Esophagus squamous epithelium (tissue), 5 donors: ENCODE measurements at places on chromosomes 12 and 14.

- no peak for DNase-seq
These were observed 241.6 kb upstream of the NOVA1 start for GRCh38 chr14:26839481-26839880.

GRCh38 chr12:117279606-117280005 is 81.8 kb downstream of the NOS1 start:
- no peak for DNase-seq

DNA sequence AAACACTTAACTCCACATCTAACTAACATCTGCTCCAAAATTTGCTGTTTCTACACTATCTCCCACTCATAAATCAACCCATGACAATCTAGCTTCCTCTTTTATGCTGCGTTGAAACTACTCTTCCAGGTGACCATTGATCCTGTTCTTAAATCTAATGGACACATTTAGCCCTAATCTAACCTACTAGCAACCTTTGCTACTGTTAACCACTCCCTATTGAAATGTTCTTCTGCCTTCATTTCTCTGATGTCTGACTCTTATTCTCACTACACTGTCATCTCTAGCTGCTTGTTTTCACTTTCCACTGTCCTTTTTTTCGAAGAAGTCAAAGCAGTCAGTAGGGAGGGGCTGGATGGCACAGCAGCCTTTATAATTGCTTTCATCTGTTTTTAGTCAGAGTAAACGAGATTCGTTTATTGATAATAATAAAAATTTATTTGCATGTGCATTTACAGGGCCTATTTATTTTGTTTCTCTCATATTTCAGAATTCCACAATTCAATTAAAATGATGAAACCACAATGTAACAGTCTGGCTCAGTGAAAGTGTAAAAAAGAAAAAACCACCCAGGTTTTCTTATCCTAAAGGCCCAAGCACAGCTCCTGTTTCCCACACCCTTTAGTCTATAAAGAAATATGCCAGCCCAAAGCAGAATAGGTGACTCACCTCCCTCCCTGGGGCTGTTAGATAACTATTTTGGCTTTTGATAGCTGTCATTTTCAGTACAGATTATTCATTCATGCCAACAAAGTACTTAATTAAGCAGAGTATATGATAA is 44.9 kb downstream of the ATP2B1 start:
- no peak for DNase-seq

GRCh38 chr14:32666308-32666707 is 272.4 kb upstream of the NPAS3 start:
- no peak for DNase-seq

GRCh38 chr12:83473408-83474095 is 786.8 kb downstream of the TMTC2 start:
- DNase-seq = no peak

DNA sequence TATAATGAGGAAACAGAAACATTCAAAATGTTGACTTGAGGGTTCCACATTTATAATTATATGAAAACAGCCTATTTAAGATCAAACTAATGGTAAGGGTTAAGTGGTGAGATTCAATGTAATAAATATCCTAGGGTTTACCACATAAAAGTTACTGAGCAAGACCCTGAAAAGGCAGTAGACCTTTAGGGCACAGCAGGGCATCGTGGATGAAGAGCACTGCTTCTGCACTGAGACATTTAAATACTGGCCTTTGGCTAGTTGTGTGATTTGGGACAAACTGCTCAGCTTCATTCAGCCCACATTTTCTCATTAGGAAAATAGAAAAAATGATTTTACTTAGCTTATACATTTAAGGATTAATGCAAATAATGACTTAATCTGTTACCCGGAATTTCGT is 42.0 kb downstream of the CNTN1 start:
- no peak for DNase-seq

DNA sequence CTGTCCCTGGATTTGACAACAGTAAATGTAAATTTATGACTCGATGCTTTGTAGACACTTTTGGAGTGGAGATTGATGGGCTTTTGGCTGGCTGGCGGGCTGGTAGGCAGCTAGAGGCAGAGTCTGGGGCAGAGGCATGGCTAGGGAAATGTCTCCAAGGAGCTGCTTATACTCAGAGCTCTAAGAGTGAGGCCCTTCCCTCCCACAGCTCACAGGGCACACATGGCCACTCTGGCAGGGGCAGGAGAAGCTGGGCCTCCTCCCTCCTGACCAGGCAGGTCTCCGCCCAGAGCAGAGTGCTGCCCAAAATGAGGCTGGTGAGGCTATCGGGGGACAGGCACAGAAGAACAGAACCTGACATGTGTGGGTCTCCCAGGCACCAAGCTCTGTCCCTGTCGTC is 67.5 kb downstream of the GALNT16 start:
- DNase-seq = no peak

- DNase-seq = no peak
These were observed 59.4 kb downstream of the GARIN6 start for GRCh38 chr12:99706736-99707473.

DNA sequence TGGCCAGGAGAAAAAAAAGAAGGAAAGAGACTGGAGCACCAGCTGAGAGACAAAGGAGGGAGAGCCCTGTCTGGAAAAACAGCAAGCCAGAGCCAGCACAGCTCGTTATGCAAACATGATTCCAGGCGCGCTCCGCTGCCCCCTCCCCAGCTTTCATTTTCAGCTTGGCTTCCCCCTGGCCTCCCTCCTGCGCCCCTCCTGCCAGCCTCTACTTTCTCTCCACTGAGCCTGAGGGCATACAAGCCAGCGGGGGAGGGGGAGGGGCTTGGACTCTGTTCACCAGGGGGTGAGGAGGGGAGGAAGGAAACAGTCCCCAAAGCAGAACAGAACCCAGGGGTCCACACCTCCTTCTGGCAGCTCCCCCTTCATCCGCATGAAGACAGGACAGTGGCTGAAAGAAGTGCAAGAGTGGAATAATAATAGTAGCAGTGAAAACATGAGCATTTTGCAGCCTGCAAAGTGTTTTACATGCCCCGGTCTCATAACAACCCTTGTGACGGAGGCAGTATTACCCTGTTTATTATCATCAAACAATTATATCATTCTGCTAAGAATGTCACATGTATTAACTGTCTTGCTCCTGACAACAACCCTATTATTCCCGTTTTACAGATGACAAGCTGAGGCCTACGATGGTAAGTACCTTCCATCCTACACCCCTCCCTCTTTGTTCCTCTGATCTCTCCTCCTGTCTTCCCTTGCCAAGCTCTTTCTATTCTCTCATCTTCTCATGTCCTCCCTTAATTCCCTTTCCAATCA is 24.2 kb downstream of the SMUG1 start:
- DNase-seq = no peak

DNA sequence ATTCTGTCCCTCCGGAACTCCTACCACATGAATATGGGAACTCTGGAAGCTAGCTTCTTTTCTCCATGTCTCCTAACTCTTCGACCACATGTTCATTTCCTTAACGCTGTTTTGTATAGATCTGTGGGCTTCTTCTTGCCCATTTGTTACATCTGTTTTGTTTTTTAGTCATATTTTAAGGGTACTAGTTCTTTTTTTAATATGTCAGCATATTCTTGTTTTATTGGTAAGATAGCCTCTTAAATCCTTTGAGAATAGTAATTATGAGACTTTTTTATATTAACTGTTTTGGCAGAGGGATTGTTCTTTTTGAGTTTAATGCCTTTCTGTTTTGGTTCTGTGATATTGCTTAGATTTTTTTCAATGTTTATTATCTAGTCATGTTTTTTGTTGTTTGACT is 70.5 kb downstream of the VRK1 start:
- DNase-seq = no peak

DNA sequence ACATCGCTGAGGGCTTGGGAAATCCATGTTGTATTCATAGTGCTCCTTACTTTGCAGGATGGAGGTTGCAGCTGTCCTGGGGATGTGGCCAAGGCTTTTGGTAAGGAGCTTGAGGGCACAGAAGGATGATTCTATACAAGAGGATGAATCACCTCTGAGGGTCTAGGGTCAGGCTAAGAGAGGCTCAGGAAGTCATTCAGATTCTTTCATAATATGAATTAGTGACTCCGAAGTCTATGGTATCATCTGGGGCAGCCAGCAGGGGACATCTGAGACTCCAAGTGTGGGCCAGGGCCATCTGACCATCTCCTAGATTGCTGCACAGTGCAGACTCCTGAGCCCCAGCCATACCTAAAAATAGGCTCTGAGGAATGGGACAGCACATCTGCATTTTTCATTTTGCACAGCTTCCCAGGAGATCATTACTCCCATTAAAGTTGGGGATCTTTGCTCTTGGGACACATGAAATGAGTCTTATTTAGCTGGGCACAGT is 4.8 kb downstream of the GMPR2 start:
- DNase-seq = no peak

- DNase-seq = no peak
These were observed 254.6 kb downstream of the FBXL14 start for GRCh38 chr12:1339618-1340319.

GRCh38 chr14:70711451-70711850 is 69.7 kb downstream of the TTC9 start:
- no peak for DNase-seq

- DNase-seq = no peak
These were observed 868 bp downstream of the COX8C start for GRCh38 chr14:93347850-93348249.

GRCh38 chr14:61193476-61193875 is 87.7 kb downstream of the TMEM30B start:
- DNase-seq = no peak

GRCh38 chr12:108461058-108461660 is 53.9 kb upstream of the FICD start:
- DNase-seq = no peak

GRCh38 chr14:68462683-68463082 is 330.2 kb downstream of the ZFP36L1 start:
- DNase-seq = no peak

- no peak for DNase-seq
These were observed 109.9 kb downstream of the TTC8 start for GRCh38 chr14:88934351-88934806.

DNA sequence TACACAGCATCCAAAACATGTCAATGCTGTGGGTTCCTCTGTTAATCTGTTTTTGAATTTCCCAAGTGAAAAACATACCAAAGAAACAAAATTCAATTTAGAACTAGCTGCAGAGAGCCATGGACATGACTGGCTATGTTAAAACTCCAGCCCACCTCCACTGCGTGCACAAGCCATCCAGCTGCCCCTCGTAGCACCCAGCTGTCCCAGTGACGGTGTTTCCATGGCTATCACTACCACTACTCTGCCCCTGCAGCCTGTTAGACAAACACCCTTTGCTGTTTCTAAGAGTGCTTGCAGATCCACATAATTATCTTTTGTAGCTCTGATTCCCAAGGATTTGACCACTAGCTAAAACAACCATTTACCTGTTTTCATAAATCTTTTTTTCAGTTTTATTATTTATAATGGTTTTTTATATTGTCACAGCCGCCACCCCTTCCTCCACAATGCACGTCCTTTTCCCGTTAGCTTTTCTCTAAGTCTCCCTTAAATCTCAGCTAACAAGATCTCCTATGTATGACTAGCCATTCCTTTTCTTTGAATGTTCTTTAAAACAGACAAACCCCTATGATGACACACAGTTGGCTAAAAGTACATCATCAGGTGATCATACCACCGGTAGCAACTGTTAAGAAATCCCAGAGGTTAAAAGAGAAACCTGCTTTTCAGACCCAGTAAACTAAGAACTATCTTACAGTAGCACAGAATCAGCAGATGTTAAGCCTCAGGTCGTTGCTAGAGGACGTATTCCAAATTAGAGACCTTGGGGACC is 37.8 kb upstream of the NAA30 start:
- no peak for DNase-seq

DNA sequence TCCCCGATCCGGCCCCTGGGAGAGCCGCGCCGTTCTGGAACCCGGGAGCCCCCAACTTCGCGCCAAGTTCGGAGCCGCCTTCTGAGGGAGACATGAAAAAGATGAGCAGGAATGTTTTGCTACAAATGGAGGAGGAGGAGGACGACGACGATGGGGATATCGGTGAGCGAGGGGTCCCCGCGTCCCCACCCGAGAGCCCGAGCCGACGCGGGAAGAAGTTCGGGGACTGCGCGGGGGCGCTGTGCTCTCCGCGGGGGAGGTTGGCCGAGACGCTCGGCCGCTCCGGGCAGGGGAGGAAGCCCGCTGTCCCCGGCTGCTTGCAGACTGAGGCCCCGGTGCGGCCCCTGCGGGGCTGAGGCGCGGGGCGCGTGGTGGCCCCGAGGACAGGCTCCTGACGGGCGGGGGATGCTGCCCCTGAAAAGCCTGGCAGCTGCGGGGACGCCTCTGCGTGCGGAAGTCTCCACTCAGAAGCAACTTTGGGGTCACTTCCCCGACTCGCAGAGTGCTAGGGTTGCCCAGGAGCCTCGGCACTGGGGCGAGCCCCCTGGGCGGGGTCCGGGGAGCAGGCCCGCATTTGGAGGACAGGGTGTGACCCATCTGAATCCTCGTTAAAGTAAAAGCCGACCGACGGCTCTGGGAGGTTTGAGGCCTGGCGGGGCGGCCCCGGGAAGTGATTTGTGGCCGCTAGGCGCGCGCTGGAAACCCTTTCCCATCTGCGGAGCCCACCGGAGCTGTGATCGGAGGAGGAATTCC is 511 bp downstream of the ANO6 start:
- DNase-seq = no peak

GRCh38 chr14:63240221-63240620 is 36.0 kb downstream of the RHOJ start:
- DNase-seq = no peak

DNA sequence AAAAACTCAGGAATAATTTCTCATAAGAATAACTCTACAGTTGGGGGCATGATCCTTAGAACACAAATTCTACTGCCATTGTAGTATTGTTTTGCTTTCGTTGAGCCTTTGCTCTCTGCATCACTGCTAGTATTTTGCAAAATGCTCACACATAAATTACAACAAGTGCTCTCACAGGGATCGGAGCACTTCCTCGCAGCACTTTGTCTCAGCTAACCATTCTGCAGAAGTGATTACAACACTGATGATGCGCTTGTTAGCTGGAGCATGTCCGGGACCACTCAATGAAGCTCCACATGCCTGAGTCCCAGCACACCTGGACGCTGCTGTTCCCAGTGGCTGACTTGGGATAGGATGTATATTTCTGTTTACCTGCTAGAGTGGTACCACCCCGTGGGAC is 31.6 kb downstream of the MOAP1 start:
- no peak for DNase-seq

GRCh38 chr12:132723764-132724140 is 13.1 kb downstream of the PGAM5 start:
- no peak for DNase-seq

- no peak for DNase-seq
These were observed 82.9 kb downstream of the TSPAN9 start for GRCh38 chr12:3160081-3160480.

GRCh38 chr14:50524060-50524459 is 8.3 kb downstream of the MAP4K5 start:
- no peak for DNase-seq
